ENCODE measurements at places on chromosomes 12 and 14.

GRCh38 chr12:13273850-13274249, 77.3 kb downstream of the EMP1 start:
- DNase-seq, result no peak

- DNase-seq, result no peak
Measured at GRCh38 chr12:110677206-110677911, 11.6 kb downstream of the HVCN1 start.

GRCh38 chr12:123916729-123917128, 55.9 kb downstream of the CCDC92 start:
- peak; percentile 65 for DNase-seq

GRCh38 chr14:53376064-53376463, 222.9 kb upstream of the DDHD1 start:
- no peak for DNase-seq

DNA sequence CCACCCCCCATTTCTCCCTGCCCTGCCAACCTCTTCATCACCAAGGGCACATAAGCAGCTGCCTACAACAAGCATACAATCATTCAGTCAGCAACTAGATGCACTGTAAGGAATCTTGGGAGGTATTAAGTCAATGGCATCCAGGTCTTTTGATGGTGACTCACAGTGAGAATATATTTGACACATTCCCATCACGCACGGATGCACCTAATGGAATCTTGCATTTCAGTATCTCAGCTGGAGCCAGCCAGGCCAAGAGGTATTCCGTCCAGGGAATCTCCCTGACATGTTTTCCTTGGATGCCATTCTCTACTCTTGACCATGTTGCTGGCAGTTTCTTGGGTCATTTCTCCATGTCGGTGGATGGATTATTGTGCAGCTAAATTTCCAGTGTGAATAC, 73.9 kb upstream of the CAPRIN2 start:
- no peak for DNase-seq

- DNase-seq, result no peak
Measured at GRCh38 chr12:100185361-100185894, 15.2 kb upstream of the ACTR6 start.

Data from activated naive CD4-positive, alpha-beta T cell treated with anti-CD3 and anti-CD28 coated beads, Interleukin-2, amount 50 U/mL, for 16 hours (primary cell).